ENCODE measurements at places on chromosomes 6 and 20.

DNA sequence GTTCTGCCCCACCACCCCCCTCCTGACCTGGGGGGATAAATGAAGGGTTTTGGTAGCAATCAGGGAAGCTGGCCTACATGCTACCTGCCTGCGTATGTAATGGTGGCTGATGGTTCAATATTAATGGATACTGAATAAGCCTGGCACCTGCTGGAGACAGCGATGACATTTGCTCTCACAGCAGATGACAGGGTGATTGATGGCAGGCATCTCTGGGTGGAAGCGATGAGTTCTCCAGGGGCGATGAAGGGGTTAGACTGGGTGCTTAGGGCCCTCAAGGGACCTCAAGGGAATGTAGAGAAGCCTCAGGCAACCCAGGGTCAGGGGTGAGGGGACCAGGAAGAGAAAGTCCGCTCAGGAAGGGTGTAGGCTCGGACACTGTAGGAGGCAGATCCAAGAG, 107.7 kb upstream of the MLN start:
- DNase-seq = no peak

- DNase-seq = peak; percentile 50
Measured at GRCh38 chr6:149366267-149366921, 33.7 kb upstream of the SUMO4 start.

- DNase-seq = no peak
Measured at GRCh38 chr20:6467562-6467961, 299.9 kb upstream of the BMP2 start.

DNA sequence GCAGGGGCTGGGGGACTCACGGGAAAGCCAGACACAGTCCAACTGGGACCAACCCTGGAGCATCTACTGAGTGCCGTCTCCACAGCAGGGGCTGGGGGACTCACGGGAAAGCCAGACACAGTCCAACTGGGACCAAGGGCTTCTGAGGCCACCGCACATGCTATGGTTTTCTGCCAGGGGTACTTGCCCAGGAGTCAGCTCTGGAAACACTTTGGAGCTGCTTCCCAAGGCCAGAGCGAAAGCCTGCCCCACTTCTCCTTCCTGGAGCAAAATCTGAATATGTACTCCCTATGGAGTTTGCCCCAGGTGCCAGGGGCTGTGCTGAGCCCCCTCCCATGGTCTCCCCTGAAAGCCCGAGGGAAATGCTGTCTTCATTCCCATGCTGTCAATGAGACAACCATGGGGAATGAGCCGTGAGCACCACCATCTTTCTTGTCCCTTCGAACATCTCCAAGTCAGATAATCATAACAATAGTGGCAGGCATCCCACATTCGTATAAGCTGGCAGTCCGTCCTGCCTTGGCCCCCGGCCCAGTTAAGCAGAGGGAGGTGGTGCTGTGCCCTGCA, 18.5 kb downstream of the PCK1 start:
- DNase-seq = no peak

- DNase-seq = no peak
Measured at GRCh38 chr6:2055911-2056310, 189.5 kb downstream of the GMDS start.

DNA sequence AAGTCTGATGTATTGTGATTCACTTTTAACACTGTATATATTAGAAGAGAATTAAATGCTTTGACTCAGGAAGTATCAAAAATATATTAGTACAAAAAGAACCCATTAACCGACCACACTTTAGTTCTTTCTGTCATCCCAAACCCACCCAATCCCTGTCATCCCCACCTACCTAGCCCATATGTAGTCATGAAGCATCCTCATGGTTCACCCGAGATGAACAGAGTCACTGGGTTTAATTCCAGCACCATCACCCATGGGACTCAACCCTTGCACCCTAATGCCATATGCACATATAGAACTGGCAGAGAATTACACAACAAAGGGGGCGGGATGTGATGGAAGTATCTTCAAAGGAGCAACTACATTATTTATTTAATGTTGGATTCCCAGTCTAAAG, 141.4 kb downstream of the KHDC1L start:
- DNase-seq = no peak

GRCh38 chr6:16183187-16183664, 54.3 kb downstream of the MYLIP start:
- peak; percentile 43 for DNase-seq

GRCh38 chr6:36025932-36026327, 1.5 kb upstream of the SLC26A8 start:
- no peak for DNase-seq

DNA sequence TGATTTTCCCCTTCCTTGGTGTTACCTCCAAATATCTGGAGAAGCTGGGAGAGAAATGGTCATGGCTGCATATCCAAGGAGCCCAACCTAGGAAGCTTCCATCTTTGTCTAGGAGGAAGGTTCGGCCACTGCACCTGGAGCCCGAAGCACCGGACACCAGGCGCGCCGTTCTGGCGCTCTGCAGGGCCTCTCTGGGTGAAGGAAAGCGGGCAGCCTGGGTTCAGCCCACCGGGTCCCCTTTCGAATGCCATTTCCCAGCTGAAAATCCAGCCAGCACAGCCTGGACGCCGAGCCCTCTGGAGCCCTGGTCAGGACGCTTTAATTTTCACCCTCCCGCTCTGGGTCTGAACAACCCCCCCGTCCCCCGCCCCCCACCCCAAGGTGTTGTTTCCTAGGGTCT, 1.2 kb downstream of the LINC00237 start:
- DNase-seq = no peak

DNA sequence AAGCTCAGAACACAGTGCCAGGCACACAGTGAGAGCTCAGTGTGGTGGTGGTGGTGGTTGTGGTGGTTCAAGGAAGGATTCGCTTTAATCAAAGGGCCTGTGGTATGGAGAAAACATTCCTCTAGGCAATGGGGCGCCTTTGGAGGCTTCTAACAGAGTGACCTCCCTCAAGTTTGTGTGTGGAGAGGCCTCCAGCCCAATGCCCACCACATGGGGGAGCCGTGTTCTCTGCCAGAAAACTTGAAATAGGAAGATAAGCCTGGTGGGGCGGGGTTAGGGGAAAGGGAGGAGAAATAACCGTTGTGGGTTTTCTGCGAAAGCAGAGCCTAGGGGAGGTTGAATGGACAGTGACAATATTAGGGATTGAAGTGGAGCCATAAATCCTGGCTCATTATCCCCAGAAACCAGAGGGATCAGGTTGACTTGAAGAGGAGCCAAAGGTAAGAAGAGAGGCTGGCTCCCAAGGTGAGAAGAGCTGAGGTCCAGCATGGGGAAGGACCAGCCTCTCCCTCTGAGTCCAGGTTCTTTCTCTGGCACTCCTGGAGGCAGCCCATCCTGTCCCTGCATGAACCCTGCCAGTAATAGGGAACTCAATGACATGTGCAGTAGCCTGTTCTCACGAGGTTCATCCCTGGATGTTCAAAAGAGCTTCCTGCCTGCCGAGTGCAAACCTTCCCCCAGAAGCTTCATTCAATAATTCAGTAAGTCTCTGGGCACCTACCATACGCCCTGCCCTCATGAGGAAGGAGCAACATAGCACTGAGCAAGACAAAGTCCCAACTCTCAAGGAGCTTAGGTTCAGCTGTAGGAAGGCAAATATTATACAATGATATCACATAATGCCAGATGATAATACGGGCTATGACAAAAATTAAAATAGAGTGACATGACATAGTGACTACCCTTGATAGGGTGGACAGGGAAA, 51.4 kb downstream of the TGM2 start:
- DNase-seq = peak; percentile 14

DNA sequence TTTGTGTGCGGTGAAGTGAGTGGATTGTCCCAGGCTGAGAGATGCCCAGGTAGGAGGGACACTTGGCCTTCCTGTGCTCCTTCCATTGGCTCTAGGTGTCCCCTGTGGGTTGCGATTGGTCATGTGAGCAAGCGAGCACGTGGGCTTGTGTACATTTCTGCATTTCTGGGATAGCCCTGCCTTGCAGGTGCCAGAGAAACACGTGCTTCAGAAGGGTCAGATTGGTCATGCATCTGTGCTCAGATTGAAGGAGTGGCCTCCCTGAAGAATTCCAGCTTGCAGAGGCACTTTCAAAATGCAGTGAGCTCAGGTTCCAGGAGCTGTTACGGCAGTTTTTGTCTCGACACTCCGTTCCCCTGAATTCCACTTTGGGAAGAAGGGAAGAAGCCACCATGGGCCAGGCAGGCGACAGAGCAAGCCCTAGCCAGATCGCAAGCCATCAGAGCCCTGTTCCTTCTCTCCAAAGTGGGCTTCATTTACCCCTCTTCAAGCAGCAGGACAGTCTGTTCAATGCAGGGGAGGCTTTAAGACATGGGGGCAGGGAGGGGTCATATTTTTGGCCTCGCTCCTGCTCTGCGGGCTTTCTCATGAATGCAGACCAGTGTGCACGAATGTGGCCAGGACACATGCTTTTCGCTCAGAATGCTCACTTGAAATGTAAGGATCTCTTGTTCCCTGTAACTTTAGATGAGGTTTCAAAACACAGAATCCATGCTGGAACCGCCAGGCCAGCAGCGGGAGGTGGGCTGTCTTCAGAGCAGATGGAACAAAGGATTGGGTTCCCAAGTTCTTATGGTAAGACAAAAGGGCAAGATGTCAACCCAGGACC, 78.6 kb upstream of the AKAP12 start:
- no peak for DNase-seq

- no peak for DNase-seq
Measured at GRCh38 chr20:39849171-39849570, 839.9 kb downstream of the MAFB start.

- no peak for DNase-seq
Measured at GRCh38 chr20:37385176-37385575, 39.2 kb downstream of the SRC start.

DNA sequence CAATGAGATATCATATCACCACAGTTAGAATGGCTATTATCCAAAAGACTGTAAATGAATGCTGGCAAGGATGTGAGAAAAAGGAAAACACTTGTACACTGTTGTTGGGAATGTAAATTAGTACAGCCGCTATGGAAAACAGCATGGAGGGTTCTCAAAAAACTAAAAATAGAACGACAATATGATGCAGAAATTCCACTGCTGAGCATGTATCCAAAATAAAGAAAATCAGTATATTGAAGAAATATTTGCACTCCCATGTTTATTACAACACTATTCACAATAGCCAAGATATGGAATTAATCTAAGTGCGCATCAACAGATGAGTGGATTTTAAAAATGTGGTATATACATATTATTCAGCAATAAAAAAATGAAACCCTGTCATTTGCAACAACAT, 898.9 kb upstream of the MAN1A1 start:
- DNase-seq = no peak

DNA sequence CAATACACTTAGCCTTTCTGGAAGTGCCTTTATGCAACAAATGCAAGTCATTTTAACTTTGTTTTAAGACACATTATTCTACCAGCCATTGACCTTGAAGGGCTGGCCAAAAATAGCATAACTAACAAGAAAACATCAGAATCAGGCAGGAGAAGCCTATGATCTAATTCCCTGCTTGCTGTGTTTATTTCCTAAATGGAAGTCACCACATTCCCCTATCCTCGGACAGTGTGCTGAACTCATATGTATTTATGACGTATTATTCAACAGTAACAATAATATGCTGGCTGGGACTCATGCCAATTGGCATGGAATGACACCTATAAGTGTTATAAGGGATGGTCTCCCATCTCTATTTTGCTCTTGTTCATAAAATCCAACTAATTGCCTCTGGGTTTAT, 140.7 kb downstream of the MAP3K7 start:
- DNase-seq = no peak

DNA sequence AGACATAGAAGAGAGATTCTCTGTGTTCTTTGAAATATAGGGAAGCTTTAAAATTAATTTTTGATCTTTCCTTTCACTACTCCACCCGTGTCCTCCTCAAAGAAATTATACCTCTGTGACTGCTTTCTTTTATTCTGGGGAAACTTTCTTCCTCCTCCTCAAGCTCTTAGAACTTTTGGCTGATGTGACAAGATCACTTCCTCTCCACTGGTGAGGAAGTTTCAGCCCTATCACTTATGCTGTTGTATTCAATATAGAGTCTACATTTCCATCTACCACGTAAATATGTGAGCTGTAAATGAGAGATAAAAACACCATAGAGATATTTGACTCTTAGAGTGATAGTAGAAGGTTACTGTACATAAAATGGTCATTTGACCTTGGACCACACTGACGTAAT, 141.9 kb upstream of the SASH1 start:
- DNase-seq = no peak

- DNase-seq = peak; percentile 65
Measured at GRCh38 chr20:44033344-44033743, 118.7 kb downstream of the TOX2 start.

GRCh38 chr6:22091424-22091948, 205.3 kb downstream of the PRL start:
- DNase-seq = peak; percentile 65

- no peak for DNase-seq
Measured at GRCh38 chr20:977021-977420, 25.1 kb downstream of the RSPO4 start.

DNA sequence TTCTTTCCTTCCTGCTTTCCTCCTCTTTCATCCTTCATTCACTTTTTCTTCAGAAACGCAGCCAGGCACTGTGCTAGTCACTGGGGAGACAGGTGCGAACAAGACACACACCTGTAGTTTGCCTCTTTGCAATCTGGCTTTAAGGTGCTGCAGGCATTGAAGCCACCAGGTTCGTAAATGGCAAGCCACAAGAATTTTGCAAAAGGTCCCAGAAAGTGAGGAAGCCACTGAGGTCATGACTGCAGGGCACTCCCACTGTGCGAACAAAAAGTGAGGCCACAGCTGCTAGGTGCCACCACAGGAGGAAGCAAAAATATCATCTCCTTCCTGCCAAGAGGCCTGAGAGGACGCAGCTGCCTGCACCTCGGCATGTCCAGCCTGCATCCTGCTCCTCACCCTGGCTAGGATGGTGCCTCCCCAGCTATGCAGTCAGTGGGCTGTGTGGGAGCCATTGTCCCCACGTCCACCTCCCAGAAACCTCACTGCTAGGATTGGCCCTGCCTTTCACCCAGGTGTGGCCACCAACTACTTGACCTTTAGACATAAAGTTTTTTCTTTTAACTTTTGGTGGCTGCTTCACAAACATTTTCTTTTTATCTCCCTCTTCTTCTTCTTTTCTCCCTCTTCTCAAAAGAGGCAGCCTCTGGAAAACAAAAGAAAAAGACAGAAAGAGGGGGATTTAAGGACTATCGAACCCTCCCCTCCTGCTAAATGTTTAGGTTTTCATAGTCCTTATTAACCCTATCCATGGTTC, 230.8 kb downstream of the BCAS1 start:
- DNase-seq = peak; percentile 75

GRCh38 chr20:24443436-24443835, 26.0 kb upstream of the SYNDIG1 start:
- DNase-seq = no peak

DNA sequence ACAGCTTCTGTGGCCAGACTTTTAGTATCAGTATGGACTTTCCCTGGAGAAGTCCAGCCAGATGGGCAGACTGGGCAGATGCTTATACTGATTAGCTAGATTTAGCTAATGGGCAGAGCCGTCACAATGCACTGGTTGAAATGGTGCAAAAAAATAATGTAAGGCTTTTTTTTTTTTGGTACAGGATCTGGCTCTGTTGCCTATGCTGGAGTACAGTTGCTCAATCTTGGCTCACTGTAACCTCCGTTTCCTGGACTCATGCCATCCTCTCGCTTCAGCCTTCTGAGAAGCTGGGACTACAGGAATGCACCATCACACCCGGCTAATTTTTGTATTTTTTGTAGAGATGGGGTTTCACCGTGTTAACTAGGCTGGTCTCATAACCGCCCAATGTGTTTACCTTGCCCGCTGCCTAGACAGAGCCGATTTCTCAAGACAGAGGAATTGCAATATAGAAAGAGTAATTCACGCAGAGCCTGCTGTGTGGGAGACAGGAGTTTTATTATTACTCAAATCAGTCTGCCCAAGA, 16.4 kb upstream of the KIFC1 start:
- DNase-seq = no peak
